Mammary epithelial cell (primary cell): ENCODE measurements at places on chromosomes 5 and 9.

DNA sequence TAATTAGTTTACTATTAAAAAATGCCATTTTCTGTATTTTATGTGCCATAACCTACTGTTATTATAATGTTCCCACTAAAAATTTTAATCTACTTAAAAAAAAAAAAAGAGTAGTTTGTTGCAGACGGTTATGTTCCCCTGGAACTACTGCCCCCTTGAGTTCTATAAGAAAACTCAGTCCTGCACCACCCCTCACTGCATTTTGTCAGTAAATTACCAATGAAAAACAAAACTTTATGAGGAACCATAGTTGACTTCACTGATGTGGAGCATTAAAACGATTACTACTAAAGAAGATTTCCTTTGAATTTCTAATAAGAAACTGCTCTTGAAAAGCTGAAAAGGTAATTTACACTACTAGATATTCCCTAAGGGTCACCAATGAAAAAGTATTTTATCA, 288.7 kb downstream of the FBXL17 start:
- DNase-seq: no peak

DNA sequence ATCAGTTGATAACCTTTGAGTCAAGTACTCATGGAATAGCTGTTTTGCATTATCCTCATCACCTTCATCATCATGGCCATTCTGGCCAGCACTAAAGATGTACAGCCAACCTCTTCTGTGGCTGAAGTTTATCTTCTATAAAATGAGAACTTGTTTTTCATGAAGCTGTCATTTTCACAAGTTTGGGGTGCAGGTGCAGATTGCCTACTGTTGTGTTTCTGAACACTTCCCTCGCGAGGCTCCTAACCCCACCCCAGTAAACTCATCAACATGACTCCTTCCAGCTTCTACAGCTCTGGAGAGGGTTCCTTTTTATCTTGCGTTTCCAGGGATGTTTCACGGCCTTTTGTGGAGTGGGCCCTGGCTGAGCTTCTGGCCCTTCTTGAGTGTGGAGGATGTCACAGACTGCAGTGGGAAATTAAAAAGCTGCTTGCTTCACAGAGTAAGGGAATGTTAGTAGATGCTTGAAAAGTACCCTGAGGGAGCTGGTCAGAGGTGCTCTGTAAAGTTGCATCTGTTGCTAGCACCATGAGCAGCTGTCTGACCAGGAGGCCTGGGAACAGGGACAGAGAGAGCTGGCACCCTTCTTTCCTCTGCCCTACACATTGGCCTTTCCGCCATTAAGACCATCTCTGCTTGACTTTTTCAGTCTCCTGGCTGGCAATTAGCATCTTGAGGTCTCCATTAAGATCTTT, 24.9 kb downstream of the SYK start:
- DNase-seq: no peak

- no peak for DNase-seq
Observed at GRCh38 chr5:172325452-172325851, 41.9 kb upstream of the UBTD2 start.

GRCh38 chr5:123450114-123450513, 26.9 kb upstream of the CEP120 start:
- no peak for DNase-seq

DNA sequence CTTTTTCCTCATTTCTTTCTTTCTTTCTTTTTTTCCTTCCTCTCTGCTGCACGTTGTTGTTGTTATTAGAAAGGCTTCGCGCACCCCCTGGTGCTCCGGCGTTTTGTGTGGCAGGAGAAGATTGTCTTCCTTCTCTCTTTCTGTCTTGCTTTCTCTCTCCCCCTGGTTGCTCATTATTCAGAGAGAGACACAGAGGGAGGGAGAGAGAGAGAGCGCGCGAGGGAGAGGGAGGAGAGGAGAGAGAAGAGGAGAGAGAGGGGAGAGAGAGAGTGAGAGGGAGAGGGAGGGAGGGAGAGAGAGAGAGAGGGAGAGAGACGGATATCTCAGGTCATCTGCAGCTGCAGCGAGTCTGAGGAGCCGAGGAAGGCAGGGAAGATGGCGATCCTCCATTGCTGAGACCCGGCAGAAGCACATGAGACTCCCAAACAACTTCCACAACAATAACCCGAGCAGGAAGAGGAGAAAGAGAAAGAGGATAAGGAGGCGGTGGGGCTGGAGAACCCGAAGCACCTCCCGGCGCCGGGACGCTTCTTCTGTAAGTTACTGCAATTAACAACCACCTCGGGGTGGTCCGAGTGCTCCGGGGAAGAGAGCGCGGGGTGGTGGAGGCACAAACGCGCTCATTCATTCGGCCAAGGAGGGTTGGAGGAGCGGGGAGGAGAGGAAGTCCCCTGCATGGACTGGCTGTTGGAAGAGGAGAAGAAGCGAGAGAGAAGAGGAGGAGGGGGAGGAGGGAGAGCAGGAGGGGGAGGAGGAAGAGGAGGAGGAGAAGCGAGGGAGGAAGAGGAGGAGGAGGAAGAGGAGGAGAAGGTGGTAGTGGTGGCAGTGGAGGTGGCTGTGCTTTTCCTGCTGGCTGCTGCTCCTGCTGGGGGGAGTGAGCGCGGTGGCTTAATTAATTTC, at the start of gene ZNF462:
ZNF462 (plus strand) TSS at position 346 of the 900 bp plus-strand sequence. CDS start 60,218 bp downstream, outside the sequence.
- DNase-seq: peak; percentile 76

- no peak for DNase-seq
Observed at GRCh38 chr9:130424595-130425454, 19.9 kb upstream of the ASS1 start.

DNA sequence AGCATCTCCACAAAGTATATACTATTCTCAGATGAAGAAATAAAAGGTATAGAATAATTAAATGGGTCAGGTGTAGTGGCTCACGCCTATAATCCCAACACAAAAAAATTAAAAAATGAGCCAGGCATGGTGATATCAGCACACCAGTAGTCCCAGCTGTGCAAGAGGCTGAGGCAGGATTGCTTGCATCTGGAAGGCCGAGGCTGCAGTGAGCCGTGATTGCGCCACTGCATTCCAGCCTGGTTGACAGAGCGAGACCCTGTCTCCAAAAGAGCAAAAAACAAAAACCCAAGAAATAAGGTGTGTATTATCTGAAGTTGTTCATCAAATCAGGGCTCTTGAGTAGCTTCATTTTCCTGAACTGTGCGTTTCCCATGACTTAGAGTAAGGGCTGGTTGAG, 83.2 kb upstream of the MYO10 start:
- DNase-seq: no peak

DNA sequence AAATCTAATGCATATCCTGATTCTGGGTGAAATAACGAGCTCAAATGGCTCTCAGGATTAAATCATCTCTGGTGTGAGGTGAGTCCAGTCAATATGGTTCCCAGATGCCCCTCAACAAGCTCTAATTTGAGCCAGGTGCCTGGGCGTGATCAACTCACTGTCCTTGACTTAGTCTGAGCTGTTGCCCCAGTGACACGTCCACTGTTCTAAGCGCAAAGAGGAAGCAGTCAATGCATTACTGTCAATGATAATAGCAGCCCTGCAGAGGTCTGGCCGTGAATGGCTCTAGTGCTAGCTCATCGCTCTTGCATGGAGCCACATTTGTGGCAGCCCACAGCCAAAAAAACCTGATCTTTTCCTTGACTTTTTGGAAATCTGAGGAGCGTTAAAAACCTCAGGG, 128.6 kb upstream of the EFNA5 start:
- DNase-seq: no peak

DNA sequence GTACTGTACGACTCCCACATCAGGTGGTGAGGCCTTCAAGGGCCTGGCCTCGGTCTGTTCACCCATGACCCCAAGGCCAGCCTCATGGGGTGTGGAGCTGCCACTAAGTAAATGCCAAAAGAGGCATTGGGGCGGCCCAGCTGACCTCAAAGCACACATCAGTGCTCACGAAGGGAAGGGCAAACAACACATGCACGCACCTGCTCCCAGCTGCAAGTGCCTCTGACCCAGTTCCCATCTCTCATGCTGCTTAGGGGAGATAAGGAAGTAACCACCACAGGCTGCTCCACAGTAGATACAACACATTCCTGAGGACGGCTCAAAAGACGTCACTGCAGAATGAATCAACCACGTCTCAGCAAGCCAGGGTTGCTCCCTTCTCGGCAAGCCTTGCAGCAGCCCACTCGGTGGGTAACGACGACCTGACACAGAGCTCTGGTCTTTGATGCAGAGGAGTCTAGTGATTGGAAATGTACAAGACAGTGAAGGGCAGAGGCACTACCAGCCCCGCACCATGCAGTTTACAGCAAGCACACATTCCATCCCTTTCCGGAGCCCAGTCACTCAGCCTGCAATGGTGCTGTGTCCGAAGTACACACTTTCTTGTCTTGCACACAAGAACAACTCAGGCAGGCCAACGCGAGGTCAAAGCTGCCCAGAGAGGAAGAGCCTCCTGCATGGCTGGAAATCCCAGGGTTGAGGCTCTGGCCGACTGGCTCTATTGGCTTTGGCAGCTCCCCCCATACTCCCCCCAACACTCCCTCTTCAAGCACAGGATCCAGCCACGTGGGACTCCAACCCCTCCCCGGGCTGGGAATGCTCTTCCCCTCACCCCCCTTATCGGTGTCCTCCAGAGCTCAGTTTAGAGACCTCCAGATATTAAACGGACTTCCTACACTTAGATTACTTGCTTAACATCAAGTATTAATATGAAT, 31.8 kb downstream of the FABP6 start:
- DNase-seq: no peak

- no peak for DNase-seq
Observed at GRCh38 chr5:79518718-79519117, 4.8 kb upstream of the HOMER1 start.

DNA sequence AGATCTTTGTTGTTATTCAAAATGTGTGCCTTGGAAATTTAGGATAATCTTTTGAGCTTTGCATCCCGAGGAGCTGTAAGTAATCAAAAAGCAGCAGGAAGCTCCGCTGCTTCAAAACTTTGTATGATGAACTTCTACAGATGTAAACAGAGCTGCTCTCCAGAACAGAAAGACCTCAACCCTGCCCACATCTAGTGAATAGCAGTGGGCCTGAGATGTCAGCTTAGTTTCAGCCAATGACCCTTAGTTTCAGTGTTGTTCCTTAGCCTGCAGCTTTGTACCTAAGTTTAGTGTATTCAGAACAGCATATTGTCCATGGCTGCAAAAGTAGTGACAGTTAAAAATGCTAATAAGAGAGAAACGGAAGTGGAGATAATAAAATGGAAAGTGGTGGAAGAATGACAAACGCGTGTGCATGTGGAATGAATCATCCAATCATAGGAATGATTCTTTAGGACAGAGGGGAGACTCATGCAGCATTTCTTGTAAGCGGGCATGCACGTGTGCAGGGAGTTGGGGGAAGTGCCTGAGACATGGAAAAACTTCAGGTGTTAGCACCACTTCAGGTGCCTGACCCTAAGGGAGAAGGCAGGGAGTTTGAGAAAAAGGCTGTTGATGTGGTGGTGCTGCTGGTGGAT, 24.9 kb downstream of the SNX24 start:
- no peak for DNase-seq

DNA sequence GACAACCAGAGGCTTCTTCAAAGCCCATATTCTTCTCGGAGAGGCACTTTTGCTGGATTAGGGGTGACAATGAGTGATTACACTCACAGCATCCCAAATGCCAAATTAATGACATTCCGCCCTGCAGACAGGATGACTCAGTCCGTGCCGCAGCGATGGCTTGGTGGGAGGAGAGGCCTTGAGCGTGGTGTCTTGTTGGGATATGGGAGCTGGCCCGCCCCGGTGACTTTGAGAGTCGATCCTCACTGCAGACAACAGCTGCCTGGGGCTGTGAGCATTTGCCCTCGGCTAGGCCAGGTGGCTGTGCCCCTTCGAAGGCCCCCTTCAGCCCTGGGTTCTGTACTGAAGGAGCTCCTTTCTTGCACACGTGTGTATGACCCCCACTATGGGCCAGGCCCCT, 29.8 kb downstream of the OLFM1 start:
- no peak for DNase-seq
